NCI-H526 (cell line): ENCODE measurements at places on chromosomes 5 and 9.

- no peak for DNase-seq
These were observed 30.9 kb downstream of the GALNT10 start for GRCh38 chr5:154221371-154221896.

GRCh38 chr9:117825609-117826347, 121.6 kb downstream of the TLR4 start:
- DNase-seq = no peak

- no peak for DNase-seq
These were observed 87.1 kb upstream of the COL5A1 start for GRCh38 chr9:134554373-134555093.

DNA sequence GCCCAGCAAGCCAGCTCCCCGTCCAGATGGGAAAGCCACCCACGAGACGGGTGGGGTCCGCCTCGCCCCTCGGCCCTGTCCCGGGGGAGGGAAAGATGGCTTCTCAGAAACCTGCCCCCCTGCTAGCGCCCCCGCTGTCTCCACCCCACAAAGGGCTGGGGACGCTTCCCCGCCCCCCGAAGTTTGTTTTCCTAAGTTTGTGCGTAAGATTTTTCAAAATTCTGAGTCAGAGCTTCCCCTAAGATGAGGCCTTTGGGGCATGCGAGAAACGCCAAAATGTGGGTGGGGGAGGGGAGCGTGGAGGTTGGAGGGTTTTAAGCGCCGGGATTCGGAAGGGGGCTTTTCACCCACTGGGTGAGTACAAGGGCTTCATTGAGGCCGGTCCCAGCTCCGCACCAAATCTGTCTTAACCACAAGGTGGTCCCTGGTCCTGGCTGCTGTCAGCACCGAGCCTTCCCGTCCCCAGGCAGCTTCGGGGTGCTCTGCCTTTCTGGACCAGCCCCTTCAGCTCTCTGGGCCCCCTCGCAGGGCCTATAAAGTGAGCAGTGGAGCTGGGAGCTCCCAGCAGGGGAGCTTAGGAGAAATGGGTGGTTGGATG, 32.3 kb downstream of the PRRX2 start:
- no peak for DNase-seq

GRCh38 chr9:30970812-30971211, 1413.6 kb upstream of the ACO1 start:
- DNase-seq = no peak

- no peak for DNase-seq
These were observed 114.9 kb downstream of the AUH start for GRCh38 chr9:91246846-91247245.

- DNase-seq = no peak
These were observed 127.6 kb downstream of the ST8SIA4 start for GRCh38 chr5:100775533-100775855.

GRCh38 chr9:272251-273213, 57.9 kb downstream of the DOCK8 start:
- no peak for DNase-seq

DNA sequence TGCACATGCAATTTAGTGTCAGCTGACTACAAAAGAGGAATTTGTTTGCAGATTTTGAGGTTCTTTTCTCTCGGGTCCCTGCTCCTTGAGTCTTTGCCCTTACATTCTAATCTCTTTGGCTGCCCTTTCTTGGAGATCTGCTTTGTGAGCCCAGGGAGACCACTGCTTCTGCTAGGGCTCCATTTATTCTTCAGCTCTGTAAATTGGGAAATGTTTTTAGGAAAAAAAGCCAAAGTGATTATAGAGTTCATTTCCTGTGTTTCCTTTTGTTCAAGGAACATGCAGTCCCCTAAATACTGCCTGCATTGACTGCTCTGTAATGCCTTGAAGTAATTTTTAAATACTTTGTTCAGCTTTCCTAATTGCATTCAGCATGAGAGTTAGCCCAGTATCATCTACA, 197.4 kb downstream of the CSNK1G3 start:
- DNase-seq = no peak

DNA sequence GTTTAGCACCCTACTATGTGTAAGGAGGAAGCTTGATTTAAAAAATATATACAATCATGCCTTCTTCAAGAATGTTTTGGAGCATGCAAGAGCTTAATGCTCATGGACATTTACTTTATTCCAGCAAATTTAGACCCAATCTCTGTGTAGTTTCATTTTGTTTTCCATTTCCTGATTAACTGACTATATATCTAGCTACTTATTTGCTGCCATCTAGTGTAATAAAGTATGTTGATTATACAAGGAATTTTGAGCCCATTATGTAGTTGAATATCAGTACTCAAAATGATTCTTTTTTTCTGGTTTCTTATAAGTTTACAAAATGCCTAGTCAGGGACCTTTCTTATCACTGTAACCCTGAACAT, 100.0 kb upstream of the CCDC152 start:
- DNase-seq = peak; percentile 15

GRCh38 chr9:91197232-91198181, 164.2 kb downstream of the AUH start:
- peak; percentile 34 for DNase-seq

- no peak for DNase-seq
These were observed 152.7 kb upstream of the TBCA start for GRCh38 chr5:77928776-77929300.

- DNase-seq = no peak
These were observed 77.2 kb upstream of the OSMR start for GRCh38 chr5:38768412-38769211.

DNA sequence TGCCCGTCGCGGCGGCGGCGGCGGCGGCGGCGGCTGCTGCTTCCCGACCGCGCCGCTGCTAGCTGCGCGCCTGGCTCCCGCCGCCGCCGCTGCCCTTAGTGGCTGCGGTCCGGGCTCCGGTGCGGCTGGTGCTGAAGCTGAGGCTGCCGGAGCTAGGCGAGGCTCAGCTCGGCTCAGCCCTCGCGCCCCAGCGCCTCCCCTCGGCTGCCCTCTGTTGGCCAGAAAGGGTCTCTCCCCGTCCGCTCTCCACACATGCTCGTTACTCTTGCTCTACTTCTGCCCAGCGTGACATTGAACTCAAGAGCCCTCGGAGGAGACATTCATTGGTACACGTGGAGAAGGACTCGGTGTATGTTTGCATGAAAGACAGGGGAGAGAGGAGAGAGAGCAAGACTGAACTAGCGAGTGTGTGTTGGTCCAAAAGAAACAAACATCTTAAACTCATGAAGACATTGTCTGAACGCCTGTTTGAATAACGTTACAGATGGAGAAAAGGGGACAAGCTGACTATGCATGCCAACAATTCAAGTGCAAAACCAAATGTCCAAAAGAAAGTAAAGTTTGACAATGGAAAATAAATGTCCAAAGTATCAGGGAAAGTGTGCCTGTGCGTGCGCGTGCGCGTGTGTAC, at the start of gene HCN1:
HCN1 (minus strand) TSS at position 175 of the 631 bp plus-strand sequence.
- peak; percentile 51 for DNase-seq

DNA sequence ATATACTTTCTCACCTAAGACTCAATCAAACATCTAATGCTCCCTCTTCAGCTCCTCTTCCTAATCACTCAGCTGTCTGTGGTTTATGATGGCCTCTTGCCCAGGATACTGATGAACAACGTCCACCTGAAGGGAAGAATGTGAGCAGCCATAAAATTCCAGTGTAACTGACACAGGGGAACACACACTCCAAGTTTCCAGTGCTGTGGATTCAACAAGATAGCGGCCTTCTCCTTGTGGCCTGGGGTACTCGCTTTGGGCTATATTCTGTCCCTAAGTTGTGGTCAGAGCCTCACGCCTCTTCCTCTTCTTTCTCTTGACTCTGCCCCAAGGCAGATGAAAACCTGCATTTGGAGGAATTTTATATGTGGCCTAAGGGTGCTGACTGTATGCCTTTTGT, 11.7 kb downstream of the B4GALT1 start:
- DNase-seq = no peak

- no peak for DNase-seq
These were observed 89.3 kb downstream of the CEMIP2 start for GRCh38 chr9:71678999-71679398.

DNA sequence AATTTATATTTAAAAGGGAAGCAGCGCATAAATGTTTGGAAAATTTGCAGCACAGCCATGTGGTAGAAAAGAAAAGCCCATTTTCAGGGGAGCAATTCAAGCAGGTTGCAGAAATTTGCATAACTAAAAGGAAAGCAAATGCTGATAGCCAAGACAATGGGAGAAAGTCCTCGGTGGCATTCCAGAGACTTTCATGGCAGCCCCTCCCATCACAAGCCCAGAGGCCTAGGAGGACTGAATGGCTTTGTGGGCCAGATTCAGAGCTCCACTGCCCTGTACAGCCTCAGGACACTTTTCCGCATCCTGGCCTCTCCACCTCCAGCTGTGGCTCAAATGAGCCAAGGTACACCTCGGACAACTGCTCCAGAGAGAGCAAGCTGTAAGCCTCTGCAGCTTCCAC, 462.9 kb downstream of the CDK5RAP2 start:
- DNase-seq = no peak

- DNase-seq = no peak
These were observed 28.0 kb upstream of the SPZ1 start for GRCh38 chr5:80291761-80292160.

GRCh38 chr5:77419644-77420582, 72.2 kb downstream of the WDR41 start:
- DNase-seq = no peak

DNA sequence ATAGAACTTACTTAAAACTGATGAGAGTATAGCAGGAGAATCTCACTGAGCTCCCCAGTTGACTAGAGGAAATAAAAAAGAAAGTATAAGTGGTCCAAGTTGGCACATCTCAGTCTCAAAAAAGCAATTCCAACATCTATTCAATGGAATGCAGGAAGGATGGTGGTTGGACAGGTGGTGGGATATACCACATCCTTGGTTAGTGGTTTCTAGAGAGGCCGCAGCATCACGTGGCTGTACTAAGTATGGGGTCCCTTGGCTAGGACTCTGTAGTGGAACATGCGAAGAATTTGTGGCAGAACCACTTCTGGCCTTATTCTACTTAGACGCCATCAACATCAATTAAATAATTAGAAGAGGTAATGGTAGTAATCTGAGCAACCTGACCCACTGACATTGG, 232.4 kb downstream of the SAXO1 start:
- no peak for DNase-seq

DNA sequence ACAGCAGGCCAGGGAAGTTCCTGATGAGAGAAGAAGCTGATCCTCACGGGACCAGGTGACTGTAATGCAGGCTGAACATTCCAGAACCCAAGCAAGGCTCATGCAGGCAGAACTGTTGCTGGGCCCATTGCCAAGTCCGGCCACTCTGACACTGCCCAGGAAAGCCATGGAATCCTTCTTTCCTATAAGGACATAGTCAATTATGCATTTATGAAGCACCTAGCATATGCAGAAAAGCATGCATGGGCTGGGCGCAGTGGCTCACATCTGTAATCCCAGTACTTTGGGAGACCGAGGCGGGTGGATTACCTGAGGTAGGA, 83.7 kb upstream of the SLC1A3 start:
- DNase-seq = no peak

DNA sequence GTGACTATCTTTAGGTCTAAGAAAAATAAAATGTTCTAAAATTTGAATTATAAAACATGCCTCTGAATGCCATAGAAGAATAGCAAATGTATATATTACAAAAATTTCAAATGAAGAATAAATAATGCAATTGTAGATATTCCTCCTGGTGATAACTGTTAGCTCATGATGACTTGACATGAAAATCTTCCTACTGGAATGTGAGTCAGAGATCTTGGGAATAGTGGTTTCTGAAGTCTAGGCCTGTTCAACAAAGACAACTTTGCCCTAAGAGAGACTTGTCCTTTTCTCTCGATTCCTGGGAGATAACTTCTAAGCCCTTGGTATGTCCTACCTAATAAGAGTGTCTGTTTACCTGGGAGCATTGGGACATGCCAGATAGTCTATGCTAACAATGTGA, 746.3 kb upstream of the RIOK2 start:
- no peak for DNase-seq

DNA sequence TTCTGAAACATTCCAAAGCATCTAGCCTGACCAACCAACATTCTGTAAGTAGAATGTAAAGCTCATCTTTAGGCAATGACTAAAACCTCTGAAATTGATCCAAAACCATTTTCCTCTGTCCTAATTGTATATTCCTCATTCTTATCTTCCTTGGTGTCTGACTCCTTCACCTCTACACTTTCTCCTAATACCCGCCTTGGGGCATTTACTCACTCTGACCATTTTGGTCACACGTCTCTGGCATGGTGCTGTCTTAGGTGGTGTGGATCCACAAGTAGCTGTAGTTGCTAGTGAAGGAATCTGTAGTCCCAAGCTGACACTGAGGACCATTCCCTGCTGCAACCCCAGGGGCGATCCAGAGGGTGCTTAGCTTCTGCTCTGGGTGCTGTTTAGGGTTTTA, 40.8 kb upstream of the LMNB1 start:
- DNase-seq = no peak

DNA sequence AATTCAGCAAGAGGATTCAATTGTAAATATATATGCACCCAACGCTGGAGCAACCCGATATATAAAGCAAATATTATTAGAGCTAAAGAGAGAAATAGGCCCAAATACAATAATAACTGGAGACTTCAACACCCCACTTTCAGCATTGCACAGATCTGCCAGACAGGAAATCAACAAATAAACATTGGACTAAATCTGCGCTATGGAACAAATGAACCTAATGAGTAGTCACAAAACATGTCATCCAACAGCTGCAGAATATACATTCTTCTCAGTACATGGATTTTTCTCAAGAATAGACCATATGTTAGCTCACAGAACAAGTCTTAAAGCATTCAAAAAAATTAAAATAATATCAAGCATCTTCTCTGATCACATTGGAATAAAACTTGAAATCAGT, 86.1 kb upstream of the SLC1A1 start:
- no peak for DNase-seq

DNA sequence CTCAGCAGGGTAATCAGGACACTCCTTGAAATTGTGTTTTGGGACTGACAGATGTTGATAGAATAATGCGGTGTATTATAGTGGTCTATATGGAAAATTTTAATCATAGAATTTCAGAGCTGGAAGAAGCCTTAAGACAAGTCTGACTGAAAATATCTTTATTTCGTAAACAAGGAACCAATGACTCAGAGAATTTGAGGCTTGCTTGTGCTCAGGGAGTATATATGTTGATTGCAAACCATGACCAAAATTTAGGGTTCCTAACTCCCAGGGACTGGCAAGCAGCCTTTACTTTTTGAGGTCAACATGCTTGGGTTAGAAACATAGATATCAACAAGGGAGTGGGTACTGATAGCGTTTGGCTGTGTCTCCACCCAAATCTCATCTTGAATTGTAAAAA, 287.2 kb downstream of the CD180 start:
- no peak for DNase-seq

- no peak for DNase-seq
These were observed 81.0 kb upstream of the TLE4 start for GRCh38 chr9:79490657-79491248.

DNA sequence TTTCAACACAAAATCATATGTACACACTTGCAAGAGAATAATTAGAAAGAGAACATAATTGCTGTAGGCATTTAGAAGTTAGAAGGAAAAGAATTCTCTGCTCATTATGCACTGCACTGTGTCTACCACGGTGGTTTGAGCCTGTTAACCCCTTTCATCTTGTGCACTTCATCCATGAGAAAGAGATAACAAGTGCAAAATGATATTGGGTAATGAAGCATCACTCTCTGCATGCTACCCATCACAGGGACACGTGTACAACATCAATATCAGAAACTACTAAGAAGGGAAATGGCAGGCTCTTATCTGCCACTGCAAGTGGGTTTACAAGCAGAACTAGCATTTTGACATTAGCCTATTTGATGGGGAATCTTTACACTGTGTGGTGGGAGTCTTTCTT, 202.6 kb downstream of the CDH12 start:
- no peak for DNase-seq

- DNase-seq = no peak
These were observed 10.3 kb upstream of the CD180 start for GRCh38 chr5:67206929-67207328.
